Activated CD4-positive, alpha-beta T cell treated with anti-CD3 and anti-CD28 coated beads, Interleukin-2, amount 50 U/mL, for 4 hours (primary cell): ENCODE measurements at places on chromosomes 6 and 20.
A peak's percentile ranks its signal among the peaks of the same experiment; 100 is the strongest.

DNA sequence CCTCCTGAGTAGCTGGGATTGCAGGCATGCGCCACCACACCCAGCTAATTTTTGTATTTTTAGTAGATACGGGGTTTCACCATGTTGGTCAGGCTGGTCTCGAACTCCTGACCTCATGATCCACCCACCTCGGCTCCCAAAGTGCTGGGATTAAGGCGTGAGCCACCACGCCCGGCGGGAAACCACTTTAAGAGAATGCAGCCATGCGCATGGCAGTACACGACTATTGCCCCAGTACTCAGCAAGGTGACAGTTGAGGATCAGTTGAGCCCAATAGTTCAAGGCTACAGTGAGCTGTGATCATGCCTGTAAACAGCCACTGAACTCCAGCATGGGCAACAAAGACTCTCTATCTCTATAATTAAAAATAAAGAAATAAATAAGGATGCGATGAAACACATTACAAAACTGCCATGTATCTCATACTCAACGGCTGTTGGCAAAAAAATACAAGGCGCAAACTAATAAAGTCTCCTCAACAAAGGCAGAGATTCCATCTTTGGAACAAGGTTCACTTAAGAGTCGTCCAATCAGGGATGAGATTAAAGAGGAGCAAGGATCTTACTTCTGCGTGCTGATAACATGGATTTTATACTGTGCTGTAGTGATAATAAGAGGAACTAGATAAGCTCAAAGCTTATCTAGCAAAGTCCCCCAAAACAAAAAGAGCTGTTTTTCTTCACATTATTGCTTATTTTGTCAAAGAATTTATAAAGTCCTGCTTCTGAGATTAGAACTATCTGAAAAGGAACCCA is 51.1 kb downstream of the STAU1 start:
- no peak for DNase-seq

DNA sequence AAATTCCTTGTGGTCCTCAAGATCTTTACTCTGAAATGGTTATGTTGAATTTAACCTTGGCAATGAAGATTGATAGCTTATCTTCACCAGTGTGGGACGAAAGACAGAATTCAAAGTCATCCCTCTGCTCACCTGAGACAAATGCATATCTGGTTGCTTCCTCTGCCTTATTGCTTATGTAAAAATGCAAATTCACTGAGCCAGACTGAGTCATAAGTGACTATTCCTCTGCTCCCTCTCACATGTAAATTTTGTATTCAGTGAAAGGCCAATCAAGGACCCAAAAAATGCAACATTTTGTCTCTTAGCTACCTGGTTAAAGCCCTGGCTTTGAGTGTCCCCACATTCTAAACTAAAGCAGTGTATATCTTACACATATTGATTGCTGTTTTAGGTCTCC is 593.1 kb upstream of the GJE1 start:
- DNase-seq: no peak

GRCh38 chr6:137820425-137820824 is 46.6 kb upstream of the TNFAIP3 start:
- no peak for DNase-seq

DNA sequence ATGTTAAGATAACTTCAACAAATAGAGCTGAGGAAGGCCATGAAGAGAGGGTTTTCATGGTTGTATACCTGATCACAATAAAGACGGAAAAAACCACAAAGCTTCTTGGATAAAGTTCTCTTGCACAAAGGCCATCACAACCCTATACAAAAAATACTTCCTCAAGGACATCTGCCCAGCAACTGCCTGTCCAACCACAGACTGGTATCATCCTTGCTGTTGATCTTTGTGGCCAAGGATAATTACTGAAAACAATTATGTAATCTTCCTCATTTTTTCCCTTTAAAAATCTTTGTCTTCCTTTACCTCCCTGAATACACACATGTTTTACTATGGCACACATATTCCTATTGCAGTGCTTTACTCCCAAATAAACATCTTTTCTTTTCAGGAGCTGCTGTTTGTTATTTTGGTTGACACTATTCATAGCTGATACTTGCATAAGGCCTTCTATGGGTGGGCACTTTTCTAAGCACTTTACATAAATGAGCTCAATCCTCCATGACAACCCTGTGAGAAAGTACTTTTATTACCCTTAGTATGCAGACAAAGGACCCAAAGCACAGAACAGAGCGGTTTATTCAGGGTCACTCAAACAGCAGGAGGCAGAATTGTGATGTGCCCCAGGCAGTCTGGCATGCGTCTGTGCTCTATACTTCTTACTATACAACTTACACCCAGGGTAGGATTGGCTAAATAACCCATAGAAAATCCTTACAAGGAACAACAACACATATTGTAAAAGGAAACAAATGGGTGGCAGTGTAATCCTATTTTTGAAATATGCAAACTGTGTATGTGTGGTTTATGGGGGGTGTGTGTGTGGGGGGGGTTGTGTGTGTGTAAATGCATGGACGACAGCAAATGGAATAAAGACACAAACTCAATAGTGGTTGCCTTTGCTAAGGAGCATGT is 35.1 kb downstream of the SNRNP48 start:
- no peak for DNase-seq

GRCh38 chr6:23282252-23283021 is 713.1 kb downstream of the HDGFL1 start:
- no peak for DNase-seq

DNA sequence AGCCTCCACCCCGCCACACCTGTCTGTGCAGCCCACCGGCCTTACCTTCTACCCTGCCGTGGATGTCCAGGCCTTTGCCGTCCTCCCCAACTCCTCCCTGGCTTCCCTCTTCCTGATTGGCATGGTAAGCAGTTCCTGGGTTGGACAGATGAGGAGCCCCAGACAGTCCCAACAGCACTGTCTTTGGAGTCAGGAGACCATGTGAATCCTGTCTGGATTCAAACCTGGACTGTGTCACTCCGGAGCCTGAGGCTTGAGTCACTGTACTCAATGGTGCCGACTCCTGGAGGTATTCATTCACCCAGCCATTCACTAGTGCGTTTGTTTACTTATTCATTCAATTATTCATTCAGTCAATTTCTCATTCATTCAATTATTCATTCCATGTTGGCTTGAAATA is 20.0 kb upstream of the LBP start:
- DNase-seq: no peak

DNA sequence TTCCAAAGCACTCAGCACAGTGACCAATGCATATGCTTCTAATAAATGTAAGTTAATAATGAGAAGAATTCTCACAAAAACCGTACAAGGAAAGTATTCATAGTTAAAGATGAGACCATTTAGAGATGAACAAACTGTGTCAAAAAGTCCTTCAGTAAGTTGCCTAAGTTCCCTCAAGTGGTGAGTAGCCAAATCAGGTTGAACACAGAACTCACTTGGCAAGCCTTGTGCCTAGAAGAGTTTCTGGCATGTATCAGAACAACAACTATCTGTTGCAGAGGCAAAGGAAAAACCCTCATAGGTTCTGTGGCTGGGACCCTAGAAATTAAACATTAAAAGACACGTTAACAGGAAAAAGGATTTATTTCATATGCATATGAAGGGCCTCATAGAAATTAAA is 129.6 kb upstream of the DOK5 start:
- DNase-seq: no peak

DNA sequence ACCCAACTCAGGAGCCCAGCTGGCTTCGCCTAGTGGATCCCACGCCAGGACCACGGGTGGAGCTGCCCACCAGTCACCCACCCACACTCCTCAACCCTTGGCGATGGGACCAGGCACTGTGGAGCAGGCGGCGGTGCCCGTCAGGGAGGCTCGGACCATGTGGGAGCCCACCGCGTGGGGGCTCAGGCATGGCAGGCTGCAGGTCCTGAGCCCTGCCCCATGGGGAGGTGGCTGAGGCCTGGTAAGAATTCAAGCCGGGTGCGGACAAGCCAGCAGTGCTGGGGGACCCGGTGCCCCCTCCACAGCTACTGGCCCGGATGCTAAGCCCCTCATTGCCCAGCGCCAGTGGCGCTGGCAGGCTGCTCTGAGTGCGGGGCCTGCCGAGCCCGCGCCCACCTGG is 123.1 kb upstream of the LGSN start:
- no peak for DNase-seq

DNA sequence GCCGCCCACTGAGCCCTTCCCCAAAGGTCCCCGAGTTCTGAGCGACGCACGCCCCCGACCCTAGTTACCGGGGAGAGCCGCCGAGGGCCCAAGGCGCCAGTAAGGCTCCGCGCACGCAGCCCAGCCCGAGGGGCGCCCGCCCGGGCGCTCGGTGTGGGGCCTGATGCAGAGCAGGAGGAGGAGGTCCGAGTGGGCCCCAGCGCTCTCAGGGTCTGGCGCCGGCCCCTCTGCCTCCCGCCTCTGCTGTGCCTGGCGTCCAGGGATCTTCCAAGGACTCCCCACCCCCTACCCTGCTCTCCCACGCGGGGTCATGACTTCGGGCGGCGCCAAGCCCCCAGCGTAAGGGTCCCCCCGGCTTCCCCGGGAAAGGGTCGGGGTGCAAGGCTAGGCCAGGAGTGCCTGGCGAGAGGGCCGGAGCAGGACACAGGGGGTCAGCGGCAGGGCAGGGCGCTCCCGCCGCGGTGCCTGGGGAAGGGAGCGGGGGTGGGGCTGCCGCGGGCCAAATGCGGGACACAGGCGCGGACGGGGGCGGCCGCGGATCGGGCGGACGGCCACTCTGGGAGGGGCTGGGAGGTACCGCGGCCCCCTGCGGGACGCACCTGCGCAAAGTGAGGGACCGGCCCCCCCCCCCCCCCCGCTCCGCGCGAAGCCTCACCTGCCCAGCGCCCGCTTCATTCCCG is 637 bp downstream of the ABHD12 start:
- peak; percentile 5 for DNase-seq

GRCh38 chr20:396252-396618 is 11.9 kb upstream of the RBCK1 start:
- no peak for DNase-seq

GRCh38 chr6:32126880-32127279 is 1.2 kb downstream of the ATF6B start:
- no peak for DNase-seq

GRCh38 chr6:169988769-169989550 is 237.5 kb downstream of the ERMARD start:
- DNase-seq: no peak

DNA sequence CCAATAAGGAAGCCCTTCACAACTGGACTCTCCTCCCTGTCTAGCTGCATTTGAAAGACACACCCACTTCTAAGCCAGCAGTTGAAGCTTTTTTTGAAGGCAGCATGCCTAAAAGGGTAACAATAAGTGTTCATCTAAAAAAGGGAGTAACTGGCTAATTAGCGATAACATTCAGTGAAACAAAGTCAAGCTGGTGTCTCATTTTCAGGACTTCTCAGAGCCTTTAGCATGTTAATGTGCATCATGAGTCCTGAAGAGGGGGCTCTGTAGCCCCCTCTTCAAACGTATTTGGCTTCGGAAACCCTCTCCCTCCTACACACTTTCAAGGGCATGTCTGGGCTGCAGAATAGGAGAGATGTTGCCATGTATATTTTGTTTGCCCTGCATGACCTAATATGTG is 28.1 kb downstream of the SLC22A23 start:
- DNase-seq: no peak

DNA sequence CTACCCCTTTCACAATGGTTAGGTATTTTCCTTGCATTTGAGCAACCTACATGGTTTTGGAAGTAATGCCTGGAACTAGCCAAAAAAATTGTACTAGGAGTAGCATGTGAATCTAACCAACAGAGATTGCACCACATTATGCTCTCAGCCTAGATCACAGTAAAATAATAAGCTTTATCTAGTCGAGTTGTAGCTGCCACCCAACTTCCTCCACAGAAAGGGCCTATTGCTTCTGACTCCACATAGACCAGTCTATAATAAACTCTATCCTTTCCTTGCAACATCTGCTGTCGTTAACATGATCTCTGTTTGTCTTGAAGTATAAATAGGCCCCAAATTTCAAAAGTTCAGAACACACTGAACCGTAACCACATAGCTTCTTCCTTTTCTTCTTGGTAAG is 375.5 kb downstream of the PKHD1 start:
- no peak for DNase-seq

GRCh38 chr20:47480705-47481104 is 21.0 kb upstream of the NCOA3 start:
- no peak for DNase-seq

- DNase-seq: no peak
Measured at GRCh38 chr20:10134176-10134575, 84.5 kb upstream of the SNAP25 start.

DNA sequence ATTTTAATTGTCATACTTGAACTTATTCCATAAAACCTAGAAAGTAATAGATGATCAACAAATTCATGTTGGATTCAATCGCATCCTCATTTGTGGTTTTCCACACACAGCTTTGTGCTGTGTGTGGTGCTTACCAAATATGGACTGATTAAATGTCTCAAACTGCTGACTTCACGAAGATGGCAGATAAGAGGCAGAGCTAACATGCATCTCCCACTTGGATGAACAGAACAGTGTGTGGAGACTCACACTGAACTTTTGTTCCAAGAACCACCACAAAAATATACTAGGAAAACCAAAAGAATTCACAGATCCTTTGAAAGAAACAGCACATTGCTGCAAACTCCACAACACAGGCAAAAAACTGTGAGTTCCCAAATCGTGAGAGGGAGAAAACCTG is 603.7 kb downstream of the TENT5A start:
- DNase-seq: no peak

GRCh38 chr6:91083211-91083610 is 496.3 kb upstream of the MAP3K7 start:
- no peak for DNase-seq

DNA sequence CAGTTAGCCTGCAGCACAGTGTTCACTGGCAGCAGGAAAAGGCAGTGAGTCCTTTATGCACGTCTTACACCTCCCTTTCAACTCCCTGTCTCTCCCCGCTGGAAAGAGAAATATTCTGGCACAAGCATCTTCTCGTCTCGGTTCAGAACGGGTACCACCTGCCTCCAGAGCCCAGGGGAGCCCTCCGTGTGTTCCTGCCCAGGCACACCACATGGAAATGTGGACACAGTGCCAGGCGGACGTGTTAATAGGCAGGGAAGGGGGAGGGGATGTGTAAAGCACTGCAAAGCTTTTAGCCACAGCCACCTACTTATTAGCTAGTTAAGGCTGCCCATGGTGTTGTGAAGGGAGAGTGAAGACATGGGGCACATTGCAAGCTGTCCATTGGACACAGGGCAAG is 219.7 kb downstream of the FARS2 start:
- no peak for DNase-seq

GRCh38 chr6:167684276-167685104 is 142.2 kb upstream of the AFDN start:
- no peak for DNase-seq

DNA sequence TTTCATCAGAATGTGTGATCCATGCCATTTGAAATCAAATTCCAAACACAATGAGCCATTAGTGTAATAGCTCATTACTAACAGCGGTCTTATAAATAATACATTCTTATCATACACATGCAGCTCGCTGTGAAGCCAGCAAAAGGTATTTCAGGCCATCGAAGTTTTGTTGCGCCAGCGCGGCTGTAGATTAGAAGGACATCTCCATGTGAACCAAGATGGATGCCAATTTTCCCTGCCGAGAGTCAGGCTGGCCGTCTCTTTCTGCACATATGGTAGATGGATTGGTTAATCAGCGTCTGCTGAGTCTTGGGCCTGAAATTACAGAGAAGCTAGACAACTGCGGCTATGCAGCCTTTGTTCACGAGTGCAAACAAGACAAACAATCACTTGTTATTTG is 44.1 kb downstream of the CFAP61 start:
- DNase-seq: no peak
